Activated CD4-positive, alpha-beta T cell treated with anti-CD3 and anti-CD28 coated beads, Interleukin-2, amount 50 U/mL, for 4 hours (primary cell): ENCODE measurements at places on chromosomes 3 and 15.

DNA sequence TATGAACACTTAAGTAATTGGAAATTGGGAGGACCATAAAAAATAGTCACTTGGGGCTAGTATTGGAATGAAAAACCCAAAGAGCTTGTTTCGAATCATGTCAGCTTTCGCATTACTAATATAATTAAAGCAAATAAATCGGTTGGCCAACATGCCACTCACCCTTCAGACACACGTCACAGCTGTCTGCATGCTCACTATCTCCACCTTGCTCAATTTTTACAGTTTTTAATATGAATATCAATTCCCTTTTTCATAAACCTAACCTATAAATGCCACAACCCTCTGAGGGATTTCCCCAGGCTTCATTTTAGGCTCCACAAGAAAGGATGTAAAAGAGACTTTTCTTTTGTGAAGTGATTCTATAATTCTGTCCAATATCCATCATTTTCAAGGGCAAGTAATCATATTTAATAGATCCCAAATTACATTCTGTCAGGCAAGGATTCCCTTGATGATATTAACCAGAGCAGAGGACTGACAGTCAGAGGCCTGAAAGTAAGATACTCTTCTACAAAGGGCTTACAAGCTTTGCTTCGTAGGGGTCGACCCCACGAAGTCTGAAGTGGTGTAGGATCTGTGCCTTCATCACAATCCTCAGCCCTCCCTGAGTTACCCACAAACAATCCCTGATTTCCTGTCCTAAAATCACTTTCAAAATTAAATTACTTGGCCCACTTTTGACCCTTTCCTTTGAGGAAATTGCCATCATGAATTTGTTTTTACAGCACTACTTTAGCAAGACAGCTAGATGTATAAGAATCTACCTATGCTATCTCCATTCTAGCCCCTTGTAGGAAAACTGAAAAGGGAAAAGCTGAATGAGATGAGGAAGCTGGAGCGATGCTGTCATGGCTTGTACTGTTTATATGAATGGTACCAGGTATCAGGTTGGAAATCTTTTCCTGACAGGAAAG, 44.5 kb downstream of the NANOGP8 start:
- DNase-seq = no peak

DNA sequence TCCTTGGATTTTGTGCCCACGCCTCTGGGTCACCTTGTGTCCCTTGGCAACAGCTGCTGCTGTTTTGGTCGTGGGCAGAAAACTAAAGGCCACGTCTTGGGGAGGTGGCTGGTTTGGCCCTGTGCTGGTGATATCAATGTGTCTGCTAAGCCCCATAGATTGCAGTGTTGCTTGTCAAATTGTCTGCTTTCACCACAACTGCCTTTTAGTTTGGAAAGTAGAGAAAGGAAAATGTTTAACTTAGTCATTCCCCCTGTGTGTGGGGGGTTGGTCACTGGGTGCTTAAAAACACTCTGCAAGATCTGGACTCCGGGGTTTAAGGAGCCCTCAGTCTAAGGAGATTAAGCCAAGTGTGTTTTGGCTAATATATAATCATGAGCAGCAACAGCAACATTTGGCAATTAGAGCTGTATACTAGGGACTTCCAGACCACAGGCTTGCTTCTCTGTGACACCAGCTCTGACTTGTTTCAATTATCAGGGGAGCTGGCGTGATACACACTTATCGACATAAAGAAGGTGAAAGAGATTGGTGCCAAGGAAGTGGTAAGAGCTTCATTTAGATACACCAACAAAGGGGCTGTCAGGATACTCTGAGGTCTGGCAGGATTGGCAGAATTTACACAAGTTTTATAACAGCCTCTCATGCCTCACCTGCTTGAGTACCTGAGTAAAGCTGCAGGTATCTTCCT, 3.5 kb downstream of the SMAD3 start:
- DNase-seq = no peak

DNA sequence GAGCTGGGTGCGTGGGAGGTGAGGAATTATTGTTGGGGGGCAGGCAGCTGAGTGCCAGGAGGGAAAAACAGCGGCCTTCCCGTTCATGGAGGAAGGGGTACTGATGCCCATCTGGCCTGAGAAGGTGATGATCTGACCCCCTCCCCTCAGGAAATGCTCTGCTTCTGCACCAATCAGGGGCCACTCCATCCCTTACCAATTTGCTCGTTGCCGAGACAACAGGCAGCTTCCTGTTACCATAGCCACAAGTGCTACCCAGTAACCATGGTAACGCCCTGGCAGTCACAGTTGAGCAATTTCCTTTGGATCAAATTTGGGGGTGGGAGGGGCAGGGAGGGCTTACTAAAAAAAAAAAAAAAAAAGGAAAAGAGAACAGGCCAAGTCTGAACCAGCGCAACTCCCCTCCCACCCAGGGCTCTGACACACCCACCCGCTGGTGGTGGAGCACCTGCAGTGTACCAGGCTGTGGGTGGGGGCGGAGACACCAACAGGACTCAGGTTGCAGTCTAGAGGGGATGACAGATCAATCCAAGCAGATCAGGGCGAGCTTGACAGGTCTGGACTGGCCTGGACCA, 13.7 kb downstream of the CELF6 start:
- peak; percentile 15 for DNase-seq

DNA sequence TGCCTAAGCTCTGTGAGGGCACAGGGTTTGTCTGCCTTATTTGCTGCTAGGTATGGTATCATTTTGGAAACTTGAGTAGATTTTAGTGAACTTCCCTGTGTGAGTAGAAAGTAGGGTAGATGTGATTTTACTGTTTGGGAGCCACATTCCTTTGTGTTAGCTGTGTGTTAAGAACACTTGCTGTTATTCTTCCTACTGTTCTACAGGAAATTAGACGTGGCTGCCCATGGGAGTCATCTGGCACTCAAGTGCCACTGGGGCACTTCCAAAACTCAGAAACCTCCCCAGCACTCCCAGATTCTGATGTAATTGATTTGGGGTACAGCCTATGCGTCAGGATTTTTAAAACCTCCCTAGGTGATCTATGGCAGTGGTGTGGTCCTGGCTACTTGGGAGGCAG, 369.9 kb upstream of the C2CD4B start:
- no peak for DNase-seq

GRCh38 chr3:69020424-69020823, 6.9 kb upstream of the EOGT start:
- DNase-seq = no peak
